ENCODE measurements at places on chromosomes 12 and 14.

- no peak for DNase-seq
These were observed 338.1 kb upstream of the SEL1L start for GRCh38 chr14:81871706-81872105.

DNA sequence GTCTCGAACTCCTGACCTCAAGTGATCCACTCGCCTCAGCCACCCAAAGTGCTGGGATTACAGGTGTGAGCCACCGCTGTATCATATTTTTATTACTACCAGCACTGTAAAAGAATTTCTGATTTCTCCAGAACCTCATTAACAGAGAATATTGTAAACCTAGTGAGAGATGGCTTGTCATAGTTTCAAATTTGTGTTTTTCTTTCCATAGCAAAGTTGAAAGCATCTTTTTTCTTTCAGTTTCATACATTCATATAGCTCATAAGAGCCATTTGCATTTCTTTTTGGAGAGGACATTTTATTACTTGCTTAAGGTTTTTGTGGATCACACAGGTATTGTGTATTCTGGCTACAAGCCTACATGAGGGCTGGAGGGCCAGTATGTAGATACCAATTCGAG, 58.0 kb downstream of the MIS18BP1 start:
- DNase-seq = no peak

DNA sequence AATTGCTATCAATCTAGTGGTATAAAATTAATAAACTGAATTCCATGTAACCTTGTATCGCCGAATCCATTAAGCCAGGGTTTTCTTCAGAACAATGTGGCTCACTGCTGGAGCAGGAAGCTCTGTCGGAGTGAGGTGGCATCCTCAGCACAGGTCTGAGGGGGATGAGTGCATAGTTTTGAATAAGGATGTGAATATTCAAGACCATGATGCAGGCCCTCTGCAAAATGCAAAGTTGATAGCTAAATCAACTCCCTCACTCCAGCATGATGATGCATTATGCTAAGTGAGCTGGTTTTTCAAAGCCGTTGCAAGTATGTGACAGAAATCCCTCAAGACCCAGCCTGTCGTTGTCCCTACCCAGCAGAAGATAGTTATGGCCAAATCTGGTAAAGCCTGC, 53.0 kb downstream of the TRIM9 start:
- no peak for DNase-seq

- DNase-seq = no peak
These were observed 1.4 kb downstream of the LIN7A start for GRCh38 chr12:80936353-80936641.

DNA sequence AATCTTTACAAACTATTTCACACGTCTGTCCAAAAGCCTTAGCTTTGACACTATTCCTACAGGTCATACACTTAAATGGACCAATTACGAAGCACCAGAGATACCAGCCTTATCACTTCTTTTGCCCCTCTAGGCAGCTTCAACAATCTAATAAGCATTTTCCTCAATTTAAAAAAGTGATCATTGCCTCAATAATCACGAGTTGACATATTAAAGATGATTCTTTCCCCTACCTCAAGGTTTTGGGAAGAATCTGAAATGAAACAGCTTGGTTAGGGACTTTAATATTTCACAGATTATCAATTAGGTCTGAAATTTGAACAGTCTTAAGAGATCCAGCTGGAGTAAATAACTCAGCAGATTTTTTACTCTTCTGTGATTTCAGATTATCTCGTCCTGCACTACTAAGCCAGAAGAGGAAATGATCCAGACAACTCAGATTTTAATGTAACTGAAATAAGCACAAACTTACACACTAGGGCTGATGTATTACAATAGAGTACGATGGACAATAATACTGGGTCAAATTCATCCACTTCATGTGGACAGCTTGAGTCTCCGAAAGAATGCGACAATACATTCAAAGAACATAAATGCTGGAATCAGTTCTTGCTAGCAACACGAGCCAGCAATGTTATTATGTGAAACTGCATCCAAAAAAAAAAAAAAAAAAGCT, 15.9 kb downstream of the UBE2N start:
- no peak for DNase-seq

DNA sequence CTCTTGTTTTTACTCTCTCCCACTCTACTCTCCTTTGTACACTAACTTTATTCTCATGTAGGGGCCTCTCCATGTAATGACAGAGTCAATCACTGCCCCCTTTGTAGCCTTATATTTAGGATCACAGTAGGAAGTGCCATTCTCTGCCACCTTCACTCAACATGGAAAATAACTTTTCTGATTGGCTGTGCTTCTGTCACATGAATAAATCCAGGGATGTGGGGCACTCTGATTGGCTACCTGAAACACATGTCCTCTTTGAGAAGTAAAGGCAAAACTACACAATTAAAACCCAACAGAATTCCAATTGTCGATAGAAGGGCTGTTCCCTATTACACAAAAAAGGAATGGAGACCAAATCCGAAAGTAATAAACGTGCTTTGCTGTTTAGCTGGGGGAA, at the start of gene RNASE9:
Gene RNASE9 (minus strand): TSS at position 87 of the 400 bp plus-strand sequence.
- DNase-seq = no peak

DNA sequence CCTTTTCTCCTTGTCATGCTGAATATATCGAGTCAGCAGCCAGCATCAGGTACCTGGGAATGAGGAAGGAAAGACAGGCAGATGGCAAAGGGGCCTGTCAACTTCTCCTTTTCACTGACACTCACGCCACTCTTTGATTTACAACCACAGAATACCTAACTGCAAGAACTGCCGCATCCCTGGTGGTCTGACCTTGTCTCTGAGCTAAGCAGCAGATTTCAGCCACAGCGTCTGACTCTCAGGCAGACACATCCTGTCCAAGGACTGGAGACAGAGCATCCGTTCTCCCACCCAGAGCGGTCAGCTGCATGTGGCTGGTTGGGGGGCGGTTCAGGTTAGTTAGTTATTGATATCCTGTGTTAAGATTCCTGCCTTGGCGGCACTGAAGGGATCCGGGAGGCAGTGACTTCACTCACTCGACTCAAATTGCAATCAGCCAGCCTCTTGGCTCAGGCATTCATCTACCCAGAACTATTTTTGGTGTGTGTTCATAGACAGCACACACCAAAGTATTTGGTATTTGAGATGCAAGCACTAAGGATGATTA, 11.2 kb upstream of the MAP1LC3B2 start:
- DNase-seq = peak; percentile 87

DNA sequence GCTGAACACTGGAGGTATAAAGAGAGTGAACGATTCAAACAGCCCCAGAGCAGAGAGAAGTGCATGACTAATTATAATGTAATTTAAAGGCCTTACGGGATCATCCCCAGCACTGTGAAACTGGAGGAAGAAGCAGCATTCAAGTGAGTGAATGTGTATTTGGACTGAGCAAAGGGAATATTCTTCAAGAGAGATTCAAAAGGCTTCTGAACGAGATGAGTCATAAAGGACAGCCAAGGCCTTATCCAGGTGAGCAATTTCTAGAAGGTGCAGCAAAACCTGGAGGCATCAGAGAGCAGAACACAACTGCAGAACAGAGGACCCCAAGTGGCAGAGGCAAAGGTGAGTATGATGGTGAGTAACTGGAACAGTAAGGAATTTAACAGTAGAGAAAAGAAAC, 127.2 kb downstream of the BCAT1 start:
- DNase-seq = no peak

DNA sequence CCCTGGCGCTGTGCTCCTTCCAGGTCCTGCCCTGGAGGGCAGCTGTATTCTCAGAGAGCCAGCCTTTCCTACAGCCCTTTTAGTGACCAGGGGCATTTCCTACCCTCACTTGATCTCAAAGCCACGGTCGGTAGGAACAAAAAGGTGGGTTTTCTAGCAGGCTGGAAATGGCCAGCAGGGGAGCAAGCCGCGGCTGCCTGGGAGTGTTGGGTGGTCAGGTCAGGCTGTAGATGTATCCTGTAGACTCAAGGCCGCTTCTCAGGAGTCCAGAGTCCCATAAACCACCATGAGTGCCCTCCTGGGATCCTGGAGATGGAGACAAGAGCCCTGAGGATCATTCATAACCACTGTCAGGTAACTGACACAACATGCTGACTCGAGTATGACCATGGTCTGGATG, 18.6 kb downstream of the CINP start:
- DNase-seq = no peak

GRCh38 chr12:13390381-13390861, 193.9 kb downstream of the EMP1 start:
- no peak for DNase-seq

DNA sequence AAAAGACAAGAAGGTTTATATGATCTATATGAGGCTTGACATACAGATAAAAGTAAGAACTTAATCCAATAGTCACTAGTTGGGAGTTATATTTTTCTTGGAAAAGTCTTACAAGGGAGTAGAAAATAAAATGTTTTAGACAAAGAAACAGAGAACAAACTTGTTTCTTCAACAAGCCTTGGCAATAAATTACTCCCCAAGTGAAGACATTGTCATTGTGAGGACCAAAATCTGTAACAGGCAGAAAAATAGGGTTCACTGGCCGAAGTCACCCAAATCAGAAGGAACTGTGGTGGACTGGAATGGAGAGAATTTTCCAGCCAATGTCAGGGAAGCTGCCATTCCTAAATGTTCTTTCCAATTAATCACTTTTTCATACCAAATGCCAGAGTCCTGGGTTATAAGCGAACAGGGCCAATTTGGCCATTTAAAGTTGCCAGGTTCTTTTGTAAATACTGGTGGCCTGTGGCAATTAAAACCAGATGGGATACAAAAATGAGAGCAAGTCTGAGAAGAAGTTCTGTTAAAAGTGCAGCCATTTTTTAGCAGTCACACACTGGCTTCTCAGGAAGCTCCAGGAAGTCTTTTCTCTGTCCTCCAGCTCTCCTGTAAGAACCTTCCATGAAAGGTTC, 117.3 kb upstream of the OVCH1 start:
- no peak for DNase-seq

DNA sequence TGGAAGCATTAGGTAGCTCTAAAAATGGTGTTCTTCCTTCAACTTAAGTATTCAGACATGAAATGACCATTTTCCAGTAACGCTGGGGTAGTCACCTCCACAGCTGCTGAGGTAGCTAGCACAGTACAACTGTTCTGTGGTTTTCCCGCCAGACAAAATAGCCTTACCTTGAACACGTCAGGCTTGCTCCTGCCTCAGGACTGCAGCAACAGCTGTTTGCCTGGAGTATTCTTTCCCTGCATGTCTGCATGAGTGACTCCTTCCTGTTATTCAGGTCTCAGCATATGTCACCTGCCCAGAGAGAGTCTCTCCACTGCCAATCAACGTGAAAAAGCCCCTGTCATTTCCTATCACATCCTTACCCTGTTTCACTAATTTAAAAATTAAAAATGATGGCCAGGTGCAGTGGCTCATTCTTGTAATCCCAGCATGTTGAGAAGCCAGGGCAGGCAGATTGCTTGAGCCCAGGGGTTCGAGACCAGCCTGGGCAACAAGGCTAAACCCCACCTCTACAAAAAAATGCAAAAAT, 37.9 kb downstream of the WDR89 start:
- DNase-seq = no peak

GRCh38 chr12:31369712-31370521, 44.0 kb upstream of the SINHCAF start:
- no peak for DNase-seq

GRCh38 chr14:91368776-91369416, 48.7 kb downstream of the CCDC88C start:
- no peak for DNase-seq

DNA sequence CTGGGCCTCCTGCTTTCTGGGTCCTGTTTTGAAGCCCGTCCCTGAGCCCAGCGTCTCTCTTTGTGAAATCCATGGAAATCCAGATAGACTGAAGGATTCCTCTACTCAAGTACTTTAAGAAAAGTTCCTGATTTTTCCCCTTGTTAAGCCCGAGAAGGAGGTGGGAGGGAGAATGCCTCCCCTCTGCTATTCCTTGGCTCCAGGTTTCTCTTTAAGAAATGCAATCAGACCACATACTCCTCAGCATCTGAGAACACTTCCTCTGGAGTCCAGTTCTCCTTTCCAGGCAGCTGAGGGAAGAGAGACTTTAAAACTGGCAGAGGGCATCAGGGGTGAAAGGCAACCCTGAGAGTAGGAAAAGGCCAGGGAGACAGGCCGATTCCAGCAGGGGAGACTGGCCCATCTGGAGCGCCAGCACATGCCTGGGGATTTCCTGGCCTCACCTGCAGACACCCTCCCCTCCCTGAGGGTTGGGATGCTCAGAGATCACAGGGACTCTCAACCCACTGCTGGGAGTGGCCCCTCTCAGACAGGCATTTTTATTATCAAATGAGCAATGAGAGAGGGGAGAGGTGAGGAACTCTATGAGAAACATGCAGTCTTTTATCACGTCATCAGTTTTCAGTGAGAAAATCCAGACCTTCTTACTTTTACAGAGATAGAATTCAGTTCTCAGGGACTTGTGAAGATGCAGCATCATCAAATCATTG, 2.0 kb upstream of the EMP1 start:
- no peak for DNase-seq

- DNase-seq = no peak
These were observed 78.5 kb upstream of the FBRSL1 start for GRCh38 chr12:132411457-132411856.

DNA sequence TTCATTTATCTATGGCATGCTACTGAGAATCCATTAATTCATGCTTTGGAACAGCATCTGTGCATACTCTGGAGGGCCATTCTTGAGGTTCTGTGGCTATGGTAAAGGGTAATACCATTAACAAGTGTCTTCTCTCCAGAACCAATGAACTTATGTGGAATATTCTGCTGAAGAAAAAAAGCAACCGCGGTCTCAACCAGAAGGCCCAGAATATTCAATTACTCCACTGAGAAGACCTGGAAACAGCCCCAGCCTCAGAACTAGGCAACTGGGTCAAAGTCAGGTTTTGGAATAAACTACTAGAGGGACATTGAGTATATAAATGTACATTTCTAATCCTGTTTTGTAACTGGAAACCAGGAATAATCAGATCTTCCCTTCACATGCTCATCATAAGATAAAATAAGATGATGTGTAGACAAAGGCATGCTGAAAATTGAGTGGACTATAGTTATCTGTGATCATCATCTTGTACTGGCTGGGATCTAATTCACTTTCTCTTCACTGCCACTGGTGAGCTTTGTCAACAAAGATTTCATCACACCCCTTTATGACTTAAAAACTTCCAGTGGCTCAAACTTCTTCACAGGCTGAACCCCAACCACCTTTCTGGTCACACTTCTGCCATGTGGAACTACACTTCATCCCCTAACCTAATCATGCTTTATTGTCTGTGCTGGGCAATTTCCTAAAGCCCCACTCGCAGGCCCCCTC, 6.0 kb downstream of the SPTB start:
- no peak for DNase-seq

- no peak for DNase-seq
These were observed 84.4 kb downstream of the PPP2R5C start for GRCh38 chr14:101845896-101846295.

DNA sequence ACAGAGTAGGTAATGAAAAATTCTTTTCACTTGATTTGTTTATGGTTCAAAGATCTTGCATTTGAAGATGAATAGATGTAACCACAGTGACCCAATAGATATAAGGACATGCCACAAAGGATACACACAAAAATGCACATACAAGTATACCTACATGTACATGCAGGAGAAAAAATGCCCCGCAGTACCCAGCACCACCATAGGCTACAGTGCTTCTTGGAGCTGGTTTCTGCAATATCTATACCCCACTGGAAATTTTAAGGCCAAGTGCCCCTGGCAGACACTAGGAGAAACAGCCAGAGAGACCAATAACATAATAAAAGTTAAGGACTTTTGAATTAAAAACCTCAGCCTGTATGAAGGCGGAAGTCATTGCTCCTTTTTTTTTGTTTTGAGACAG, 12.1 kb upstream of the STAC3 start:
- no peak for DNase-seq

- DNase-seq = no peak
These were observed 12.6 kb upstream of the ABHD12B start for GRCh38 chr14:50859296-50859624.

GRCh38 chr14:50677527-50678063, 9.5 kb upstream of the SAV1 start:
- peak; percentile 87 for DNase-seq
